ENCODE measurements at places on chromosomes 1 and 21. TPM values are rescaled to one million over a fixed set of nuclear protein-coding genes. Genes with fewer than 3 reads are reported as not detected.

GRCh38 chr1:34316773-34317172, 140.1 kb downstream of the C1orf94 start:
- DNase-seq = no peak

GRCh38 chr1:247883346-247883745, 12.0 kb upstream of the OR2W3 start:
- DNase-seq = no peak

SIM2 gene
- not detected for total RNA-seq

TMIGD3 gene
- 13.7 TPM for total RNA-seq

- DNase-seq = no peak
These were observed 47.5 kb upstream of the LPAR3 start for GRCh38 chr1:84940481-84940880.

DNA sequence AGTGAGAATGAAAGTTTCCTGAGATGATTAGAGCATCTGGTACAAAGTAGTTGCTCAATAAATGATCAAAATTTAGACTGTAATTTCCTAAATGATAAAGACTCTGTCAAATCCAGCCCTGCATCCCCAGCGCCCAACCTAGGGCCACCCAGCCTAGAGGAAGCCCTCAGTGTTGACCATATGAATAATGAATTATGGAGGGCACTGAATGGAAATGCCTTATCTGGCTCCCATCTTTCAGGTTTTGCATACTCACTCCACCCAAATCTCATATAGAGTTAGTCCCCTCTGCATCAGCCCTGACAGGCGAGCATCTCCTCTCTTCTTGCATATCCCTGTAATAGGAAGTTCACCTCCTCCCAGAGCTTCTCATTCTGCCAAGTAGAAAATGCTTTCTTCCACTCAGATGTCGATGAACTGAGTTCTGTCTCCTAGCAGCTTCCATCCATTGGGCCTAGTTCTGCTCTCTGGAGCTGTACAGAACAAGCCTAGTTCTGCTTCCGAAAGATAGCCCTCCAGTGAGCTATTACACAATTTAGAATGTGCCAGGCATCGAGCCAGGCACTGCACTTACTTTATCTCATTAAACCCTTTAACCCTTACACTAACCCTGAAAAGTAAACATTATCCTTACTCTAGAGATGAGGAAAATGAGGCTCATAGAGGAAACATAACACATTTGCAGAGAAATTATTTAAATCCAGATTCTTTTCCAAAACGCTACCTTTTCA, 20.9 kb downstream of the COA7 start:
- no peak for DNase-seq

RPS6KA1 gene
- total RNA-seq = 28.3 TPM

DNA sequence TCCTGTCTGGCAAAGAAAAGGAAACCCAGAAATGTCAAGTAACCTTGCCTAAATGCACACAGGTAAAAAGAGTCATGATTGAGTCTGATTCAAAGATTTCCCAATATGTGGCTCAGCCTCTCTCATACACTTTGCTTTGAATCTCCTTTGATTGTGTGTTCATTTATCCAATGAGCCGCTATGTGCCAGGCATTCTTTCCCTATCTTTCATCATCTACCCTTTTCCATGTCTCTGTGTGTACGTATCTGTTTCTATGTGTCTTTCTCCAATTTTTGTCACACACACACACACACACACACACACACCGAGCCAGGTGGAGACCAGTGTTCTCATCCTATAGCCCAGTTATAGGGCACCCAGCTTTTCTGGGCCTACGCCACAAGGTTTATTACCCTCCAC, 35.7 kb upstream of the BCL9 start:
- DNase-seq = no peak

CD1D gene
- 5.1 TPM for total RNA-seq

DNA sequence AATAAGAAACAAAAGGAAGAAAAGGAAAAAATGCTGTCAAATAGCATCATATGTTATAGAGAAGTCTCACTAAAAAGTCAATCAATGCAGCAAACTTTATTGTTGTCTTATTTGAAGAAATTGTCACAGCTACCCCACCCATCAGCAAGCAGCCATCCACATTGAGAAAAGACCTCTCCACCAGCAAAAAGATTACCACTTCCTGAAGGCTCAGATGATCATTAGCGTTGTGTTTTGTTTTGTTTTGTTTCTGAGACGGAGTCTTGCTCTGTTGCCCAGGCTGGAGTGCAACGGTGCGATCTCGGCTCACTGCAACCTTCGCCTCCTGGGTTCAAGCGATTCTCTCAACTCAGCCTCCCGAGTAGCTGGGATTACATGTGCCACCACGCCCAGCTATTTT, 29.0 kb downstream of the ATP2B4 start:
- DNase-seq = no peak

- DNase-seq = no peak
These were observed 55.0 kb downstream of the S1PR1 start for GRCh38 chr1:101291562-101292380.

DNA sequence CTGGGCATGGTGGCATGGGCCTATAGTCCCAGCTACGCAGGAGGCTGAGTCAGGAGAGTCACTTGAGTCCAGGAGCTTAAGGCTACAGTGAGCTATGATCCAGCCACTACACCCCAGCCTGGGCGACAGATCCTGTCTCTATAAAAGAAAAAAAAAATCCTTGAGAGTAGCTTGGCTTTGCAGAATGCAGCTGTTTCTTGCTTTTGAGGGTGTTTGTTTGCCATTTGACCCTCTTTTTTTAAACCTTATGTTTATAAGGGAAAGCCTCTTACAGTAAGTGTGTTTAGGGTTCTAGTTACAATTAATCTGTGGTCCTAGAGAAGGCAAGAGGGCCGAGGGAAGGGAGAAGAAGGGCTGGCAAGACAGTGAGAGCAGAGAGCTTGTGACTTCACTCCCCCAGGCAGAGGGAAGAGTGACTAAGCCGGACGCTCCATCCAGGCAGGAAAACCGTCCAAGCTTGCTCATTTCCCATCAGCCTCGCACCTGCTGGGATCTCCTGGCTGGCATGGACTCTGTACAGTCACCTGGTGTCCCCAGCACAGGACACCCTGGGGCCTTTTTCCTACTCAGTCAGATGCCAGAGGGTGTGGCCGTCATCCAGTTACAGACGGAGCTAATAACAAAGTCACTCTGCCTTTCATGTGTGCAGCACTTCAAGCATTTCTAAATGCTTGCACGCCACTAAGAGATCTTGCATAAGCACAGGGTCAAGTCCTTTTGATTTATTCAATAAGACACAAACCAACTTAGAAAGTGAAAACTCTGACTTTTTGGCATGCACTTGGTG, 55.5 kb upstream of the PSEN2 start:
- no peak for DNase-seq

- peak; percentile 93 for DNase-seq
These were observed 15.7 kb downstream of the ABCG1 start for GRCh38 chr21:42234464-42235241.

- DNase-seq = no peak
These were observed 7.0 kb upstream of the SLC26A9 start for GRCh38 chr1:205950280-205950679.

KRTAP7-1 gene
- not detected for total RNA-seq

GRCh38 chr1:108880850-108881249, 4.1 kb downstream of the GPSM2 start:
- DNase-seq = no peak

GRCh38 chr21:39029900-39030884, 153.1 kb downstream of the PSMG1 start:
- DNase-seq = no peak

DNA sequence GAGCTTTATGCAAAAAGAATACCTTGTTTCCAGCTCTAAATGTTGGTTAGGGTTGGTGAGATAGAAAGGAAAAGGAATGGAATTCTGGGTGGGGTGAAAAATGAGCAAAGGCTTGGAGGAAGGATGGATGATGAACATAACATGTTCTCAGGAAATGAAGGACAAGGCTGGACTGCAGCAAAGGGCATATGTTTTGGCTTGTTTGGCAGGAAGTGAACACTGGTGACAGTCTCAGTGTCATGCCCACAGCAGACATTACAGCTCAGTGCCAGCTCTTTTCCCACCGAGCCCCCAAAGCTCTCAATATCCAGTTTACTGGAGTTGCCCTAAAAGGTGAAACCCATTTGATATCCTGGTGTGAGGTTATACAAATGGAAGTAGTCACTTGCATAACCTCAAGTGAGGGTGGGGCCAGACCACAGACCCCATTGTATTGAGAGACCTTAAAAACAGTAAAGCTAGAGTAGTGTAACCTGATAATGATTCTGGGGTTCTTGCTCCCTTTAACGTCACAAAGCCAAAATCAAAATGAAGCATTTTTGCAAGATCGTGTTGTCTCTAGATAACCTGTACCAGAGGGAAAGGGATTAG, 270.6 kb downstream of the NFIA start:
- DNase-seq = no peak

DNA sequence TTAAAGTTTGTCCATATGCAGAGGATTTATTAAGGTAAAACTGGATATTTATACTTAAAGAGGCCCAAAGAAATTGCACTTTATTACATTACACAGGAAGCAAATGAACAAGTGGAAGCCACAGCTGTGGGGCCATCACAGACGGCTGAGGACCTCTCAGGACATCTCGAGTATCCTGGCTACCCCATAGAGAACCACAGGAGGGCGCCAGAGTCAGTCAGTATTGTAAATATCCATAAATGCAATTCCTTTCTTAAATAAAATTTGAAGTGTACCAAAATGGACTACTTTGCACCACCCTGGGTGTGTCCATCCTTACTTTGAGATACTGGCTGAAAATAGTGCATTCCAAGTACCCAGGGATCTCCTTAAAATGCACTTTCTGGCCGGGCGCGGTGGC, 257.2 kb downstream of the MRPL39 start:
- no peak for DNase-seq

GRCh38 chr1:211735208-211736170, 60.1 kb upstream of the NEK2 start:
- no peak for DNase-seq

DNA sequence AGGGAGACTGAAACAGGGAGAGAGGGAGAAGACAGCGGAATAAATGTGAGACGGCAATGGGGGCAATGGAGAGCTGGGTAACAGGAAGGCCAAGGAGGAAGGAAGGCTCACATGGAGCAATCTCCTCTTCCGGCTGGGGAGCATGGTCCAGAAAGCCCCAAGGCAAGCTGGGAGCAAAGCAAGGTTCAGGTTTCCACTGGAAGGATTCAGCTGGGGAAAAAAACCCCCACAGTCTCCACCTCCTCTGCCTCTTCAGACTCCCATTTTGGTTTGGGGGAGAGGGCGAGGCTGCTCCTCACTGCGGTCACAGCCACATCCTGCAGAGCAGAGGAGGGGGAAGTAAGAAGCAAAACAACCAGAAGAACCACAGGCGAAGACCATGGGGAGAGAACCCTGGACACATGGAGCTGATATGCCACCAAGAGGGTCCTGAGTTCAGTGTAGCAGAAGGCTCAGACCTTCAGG, 650 bp downstream of the TNFAIP8L2 start:
- DNase-seq = no peak

DNA sequence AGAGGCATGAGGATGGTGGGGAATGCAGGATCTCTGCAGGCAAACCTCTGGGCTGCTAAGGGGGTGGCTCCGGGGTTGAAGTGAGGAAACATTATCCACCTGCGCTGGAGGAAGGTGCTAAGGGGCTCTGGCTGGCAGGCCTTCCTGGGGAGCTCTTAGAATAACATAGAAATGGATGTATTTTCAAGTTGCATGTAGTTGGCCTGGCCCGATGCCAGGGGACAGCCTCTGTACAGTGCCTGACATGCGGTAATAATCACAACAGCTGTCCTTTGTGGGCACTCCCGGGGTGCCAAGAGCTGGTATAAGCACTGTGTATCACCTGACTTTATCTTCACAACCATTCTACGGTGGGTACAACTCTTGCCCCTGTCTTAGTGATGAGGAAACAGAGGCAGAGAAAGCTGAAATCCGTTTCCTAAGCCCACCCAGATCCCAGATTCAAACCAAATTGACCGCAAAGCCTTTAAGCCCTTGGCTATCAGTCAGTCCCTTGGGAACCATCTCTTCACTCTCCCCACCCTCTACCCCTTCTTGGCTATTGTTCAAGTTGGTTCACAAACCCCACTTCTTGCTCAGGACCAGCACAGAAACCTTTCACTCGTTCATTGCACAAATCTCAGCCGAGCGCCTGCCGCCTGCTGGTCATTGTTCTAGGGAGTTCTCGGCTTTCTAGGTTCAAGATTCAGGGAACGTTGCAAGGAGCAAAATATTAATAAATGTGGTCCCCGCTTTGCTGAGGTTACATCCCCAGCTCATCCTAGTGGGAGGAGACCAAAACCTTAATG, 30.9 kb downstream of the PADI4 start:
- peak; percentile 75 for DNase-seq

MROH9 gene
- total RNA-seq = not detected

- no peak for DNase-seq
These were observed 15.6 kb upstream of the IL10 start for GRCh38 chr1:206787891-206788290.

DNA sequence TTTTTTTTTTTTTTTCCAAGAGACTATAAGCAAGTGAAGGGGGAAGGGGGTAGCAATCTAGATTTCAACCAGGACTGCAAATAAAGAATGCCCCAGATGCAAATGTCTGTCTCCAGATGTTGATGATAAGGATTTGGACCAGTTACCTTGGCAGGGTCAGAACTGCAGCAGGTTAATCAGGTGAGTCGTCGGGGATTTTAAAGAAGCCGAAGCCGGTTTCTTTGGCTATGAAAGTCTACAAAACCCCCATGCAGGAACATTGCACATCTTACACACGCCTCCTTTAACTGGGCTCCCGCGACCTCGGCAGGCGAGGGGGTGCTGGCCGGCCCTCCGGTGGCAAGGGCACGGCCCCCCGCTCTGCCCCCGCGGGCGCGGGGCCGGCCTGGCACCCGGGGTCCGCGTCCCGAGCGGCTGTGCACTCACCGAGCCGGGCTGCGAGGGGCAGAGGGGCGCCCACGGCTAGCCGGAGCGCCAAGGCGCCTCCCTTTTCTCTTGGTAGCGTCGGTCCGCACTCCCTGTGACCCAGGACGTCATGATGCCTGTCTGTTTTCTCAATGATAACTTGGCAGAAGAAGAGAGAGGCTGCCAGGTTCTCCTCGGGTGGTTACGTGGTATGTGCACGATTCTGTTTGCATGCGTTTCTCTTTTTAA, 366.3 kb upstream of the ESRRG start:
- no peak for DNase-seq

GRCh38 chr1:8420318-8420717, 102.4 kb downstream of the SLC45A1 start:
- DNase-seq = no peak

CRNN gene
- not detected for total RNA-seq
